ENCODE measurements at places on chromosomes 13 and 19. TPM values are rescaled to one million over a fixed set of nuclear protein-coding genes. Genes with fewer than 3 reads are reported as not detected.

Gene USE1
- 23.8 TPM for total RNA-seq

Gene CLEC11A
- 27.5 TPM for total RNA-seq

Gene PSG6
- 0.17 TPM for total RNA-seq

Gene ERICH6B
- not detected for total RNA-seq

Gene KCNC3
- under 0.01 TPM for total RNA-seq

Gene GAPDHS
- total RNA-seq = not detected

Gene DGKH
- 7.9 TPM for total RNA-seq

Gene LIM2
- total RNA-seq = not detected
